ENCODE measurements at places on chromosomes 12 and 14.

GRCh38 chr12:74899031-74899829 lies 310.4 kb downstream of the KCNC2 start:
- DNase-seq: no peak

GRCh38 chr12:25004447-25004846 lies 55.5 kb upstream of the BCAT1 start:
- DNase-seq: no peak

- DNase-seq: peak; percentile 79
These were observed 87.1 kb downstream of the ZFP36L1 start for GRCh38 chr14:68705741-68706283.

GRCh38 chr14:21868442-21869046 lies 194.9 kb upstream of the OR4E1 start:
- DNase-seq: peak; percentile 75

GRCh38 chr12:193261-193660 lies 20.7 kb downstream of the SLC6A12 start:
- no peak for DNase-seq

DNA sequence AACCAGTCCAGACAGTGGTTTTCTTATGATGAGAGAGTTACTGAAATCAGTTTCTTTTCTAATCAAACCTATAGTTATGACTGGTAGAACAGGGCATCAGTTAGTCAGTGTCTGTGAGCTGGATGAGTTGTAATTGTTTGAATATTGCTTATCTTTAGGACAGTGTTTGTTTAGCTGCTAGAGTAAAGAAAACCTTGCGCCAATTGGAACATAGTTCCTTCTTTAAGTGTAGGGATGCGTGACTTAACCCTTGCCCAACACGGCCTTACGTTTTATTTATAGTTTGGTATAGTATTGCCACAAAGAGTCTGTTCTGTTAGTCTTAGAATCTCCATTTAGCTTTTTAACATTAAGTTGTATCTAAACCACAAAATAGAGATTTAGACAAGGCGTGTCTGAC lies 572.6 kb downstream of the SLC16A7 start:
- no peak for DNase-seq

- DNase-seq: no peak
These were observed 2.2 kb upstream of the PTGDR start for GRCh38 chr14:52265253-52265652.

GRCh38 chr12:11233532-11233931 lies 36.0 kb downstream of the PRB3 start:
- DNase-seq: no peak

GRCh38 chr14:79569072-79569471 lies 642.2 kb downstream of the DIO2 start:
- no peak for DNase-seq

DNA sequence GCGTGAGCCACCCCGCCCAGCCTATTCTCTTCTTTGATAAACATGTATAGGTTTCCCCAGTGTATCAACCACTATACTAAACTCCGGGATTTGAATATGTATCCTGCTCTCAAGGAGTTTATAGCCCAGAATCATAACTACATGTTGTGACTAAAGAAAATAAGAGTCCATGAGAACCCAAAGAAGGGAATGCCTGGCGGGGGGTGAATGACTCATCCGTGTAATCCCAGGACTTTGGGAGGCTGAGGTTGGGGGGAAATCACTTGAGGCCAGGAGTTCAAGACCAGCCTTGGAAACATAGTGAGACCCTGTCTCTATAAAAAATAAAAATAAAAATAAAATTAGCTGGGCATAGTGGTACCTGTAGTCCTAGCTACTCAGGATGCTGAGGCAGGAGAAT lies 57.2 kb downstream of the SIX6 start:
- DNase-seq: no peak

DNA sequence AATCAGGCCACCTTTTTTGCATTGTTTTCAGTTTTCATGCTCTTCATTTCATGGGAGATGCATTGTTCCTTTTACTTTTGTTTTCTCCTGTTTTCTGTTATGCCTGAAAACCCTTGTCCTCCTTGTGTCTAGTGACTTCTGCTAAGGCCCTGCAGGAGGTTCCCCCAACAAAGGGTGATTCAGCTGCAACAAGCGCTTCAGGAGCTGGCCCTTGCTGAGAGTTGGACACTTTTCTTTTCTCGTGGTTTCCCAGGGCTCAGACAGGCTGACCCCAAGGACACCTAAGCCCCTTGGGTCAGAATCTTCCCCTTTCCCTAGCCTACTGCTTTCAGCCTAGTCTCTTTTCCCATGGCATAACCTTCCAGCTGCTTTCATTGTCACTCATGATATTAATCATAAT lies 98.9 kb downstream of the PLXNC1 start:
- no peak for DNase-seq

- no peak for DNase-seq
These were observed 228.2 kb upstream of the SFSWAP start for GRCh38 chr12:131482686-131483085.

DNA sequence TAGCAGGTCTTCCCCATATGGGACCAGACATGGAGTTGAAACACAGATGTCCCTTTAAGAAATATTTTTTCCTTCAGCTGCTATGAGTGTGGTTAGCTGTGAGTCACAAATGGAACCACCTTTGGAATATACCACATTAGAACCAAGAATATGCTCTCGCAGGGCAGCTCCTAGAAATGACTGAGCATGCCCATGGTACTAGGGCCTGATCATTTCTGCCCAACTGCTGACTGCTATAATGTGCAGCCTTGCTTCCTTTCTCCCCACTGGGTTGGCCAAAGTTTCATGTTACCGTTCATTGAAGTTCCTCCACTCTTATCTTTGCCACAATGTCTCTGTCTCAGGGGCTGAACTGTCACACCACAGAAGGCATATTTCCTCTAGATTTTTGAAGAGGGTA lies 1074.6 kb downstream of the FLRT2 start:
- peak; percentile 11 for DNase-seq

DNA sequence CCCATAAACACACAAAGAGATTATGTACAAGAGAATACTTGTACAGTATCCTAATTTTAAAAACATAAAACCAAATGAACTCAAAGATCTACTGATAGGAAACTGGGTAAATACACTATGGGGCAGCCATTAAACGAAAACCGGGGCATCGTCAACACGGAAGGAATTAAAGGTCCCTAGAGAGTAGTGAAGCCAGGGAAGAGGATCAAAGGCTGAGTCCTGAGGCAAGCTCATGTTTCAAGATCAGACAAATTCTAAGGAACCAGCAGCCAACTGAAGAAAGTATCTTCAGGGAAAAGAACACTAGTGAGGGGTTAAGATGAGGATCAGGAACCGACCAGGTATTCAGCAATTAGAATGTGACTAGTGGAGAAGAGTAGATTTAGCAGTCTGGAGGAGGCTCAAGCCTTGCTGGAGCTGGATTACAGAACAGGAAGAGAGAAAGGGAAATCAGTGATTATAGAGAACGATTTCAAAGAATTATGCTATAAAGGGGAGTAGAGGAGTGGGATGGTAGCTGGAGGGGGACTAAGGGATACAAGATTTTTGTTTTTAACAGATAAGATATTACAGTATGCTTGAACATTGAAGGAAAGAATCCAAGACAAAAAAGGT lies 23.7 kb downstream of the SEL1L start:
- no peak for DNase-seq

DNA sequence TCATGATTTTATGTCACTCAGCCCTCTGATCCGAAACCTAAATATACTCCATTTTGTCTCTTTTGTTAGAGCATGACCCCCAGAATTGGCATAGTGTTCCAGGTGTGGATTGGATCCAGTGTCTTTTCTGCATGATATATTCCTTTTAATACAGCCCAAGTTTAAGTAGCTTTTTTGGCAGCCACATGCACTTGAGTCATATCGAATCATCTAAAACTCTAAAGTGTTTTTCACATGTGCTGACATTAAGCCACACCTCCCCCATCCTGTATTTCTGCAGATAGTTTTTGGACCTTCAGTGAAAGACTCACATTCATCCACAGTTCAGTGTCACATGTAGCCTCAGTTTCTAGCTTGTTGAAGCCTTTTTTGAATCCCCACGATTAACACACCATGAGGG lies 30.6 kb downstream of the BORCS5 start:
- peak; percentile 55 for DNase-seq

GRCh38 chr12:75592638-75593335 lies 81.4 kb upstream of the KRR1 start:
- DNase-seq: no peak

DNA sequence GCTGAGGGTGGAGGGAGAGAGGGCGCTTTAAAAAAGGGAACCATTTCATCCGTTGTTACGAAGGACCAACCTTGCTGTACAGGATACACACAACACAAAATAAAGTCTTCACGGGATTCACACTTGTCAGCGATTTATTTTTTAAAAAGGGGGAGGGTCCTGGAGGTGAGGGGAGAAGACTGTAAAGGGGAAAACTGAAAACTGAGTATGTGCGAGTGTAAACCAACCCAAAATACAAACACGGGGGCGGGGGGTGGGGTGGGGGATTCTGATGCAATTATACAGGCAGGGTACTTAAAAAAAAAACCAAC lies 499 bp upstream of the PRKAG1 start:
- DNase-seq: no peak

DNA sequence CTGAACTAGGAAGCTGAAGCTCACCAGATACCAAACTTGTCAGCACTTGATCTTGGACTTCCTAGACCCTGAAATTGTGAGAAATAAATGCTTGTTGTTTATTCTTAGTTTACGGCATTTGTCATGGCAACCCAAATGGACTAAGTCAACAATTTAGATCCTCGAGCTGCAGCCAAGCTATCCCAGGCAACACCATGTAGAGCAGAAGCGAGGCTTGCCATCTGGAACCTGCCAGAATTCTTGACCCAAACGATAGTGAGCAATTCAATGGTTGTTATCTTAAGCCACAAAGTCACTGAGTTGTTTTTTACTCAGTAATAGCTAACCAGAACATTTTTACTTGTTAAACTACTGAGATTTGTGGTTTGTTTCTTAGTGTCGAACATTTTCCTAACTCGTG lies 458.5 kb upstream of the FLRT2 start:
- peak; percentile 16 for DNase-seq

DNA sequence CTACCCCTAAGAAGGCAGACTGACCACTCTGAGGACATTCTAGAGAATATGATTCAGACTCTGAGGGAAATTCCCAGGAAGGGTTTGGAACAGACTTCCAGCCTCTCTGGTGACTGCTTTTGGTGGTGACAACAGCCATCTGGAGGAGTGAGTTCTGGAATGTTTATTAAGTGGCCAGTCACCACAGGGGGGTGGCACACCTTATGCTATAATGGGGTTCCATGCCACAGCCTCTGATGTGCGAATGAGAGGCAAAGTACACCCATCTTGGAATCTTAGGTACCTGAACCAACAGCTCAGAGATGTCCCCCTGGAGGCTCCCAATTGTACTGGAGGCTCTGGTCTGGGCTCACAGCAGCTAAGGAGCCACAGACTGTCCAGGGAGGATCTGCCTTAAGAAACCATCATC lies 9.5 kb upstream of the TINF2 start:
- peak; percentile 91 for DNase-seq

- no peak for DNase-seq
These were observed 1031.8 kb downstream of the GALC start for GRCh38 chr14:86961106-86961716.

GRCh38 chr14:94047581-94047980 lies 21.4 kb downstream of the OTUB2 start:
- no peak for DNase-seq

DNA sequence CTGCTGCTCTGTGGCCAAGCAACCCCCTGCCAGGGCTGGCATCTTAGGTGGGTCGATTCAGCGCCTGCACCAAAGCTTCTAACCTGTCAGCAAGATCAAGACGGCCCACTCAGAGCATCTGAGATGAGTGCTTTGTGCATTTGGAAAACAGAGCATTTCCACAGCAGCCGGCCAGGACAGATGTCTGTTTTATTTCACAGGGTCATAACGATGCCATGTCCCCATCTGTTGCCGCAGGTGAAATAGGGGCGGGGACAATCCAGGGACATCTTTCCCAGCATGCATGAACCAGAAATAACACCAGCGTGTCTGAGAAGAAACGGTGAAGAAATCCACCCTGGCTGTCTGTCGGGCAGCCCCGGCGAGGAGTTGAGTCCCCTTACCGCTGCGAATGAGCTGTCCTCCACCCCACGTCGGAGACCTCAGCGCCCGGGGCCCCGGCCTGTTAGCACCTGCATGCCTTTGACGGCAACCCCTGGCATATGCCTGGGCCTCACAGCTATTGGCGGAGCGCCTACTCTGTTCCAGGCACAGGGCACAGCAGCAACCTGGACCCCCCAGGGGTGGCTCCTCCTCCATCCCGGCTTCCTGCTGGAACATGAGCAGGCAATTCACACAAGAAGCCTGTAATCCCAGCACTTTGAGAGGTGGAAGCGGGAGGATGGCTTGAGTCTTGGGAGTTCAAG lies 30.6 kb upstream of the ULK1 start:
- DNase-seq: no peak

GRCh38 chr12:14892726-14893505 lies 7.3 kb upstream of the MGP start:
- no peak for DNase-seq

DNA sequence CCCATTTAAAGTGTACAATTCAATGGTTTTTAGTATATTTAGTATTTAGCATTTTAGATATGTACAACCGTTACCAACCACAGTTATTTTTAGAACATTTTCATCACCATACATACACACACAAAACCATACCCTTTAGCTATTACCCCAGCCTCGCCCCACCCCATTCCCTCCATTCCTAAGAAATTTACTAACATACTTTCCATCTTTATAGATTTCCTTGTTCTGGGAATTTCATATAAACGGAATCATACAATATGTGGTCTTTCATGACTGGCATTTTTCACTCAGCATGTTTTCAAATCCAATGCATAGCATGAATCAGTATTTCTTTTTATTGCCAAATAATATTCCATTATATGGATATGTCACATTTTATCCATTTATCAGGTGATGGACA lies 101.5 kb downstream of the TAOK3 start:
- no peak for DNase-seq

DNA sequence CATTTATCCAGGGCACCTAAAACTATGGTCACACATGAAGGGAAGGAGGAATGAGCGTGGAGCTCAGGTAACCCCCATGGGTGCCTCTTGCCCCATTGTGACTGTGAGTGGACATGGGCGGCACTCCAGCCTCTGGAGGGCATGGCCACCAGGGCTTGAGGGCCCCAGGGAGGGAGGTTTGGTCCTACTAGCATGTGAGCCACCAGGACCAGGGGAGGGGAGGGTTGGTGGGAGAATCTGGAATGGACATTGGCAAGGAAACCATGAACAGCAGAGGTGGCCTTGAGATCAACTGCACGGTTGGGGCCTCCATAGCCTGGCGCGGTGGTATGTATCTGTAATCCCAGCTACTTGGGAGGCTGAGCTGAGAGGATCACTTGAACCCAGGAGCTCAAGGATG lies 623.6 kb downstream of the AACS start:
- no peak for DNase-seq

DNA sequence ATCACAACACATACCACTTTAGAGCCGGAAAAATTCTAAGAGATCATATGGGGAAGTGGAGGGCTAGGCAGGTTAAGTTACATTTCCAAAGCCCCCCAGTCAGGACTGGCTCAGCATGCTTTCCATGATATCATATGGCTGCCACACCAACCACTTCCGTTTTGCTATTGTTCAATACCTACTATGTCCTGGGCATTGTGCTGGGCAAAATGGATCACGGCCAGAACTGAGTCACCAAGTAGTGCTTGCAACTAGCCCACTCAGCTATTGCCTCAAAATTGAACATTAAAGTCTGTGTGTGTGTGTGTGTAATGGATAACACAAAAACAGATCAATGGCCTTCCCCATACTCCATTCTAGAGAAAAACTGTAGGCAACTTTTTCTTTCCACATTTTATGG lies 22.7 kb downstream of the WIF1 start:
- DNase-seq: no peak

GRCh38 chr14:85483037-85483436 lies 46.9 kb upstream of the FLRT2 start:
- no peak for DNase-seq
